ENCODE measurements at places on chromosomes 2 and 18.

GRCh38 chr2:158102446-158102845, 770 bp downstream of the UPP2 start:
- DNase-seq, result no peak

DNA sequence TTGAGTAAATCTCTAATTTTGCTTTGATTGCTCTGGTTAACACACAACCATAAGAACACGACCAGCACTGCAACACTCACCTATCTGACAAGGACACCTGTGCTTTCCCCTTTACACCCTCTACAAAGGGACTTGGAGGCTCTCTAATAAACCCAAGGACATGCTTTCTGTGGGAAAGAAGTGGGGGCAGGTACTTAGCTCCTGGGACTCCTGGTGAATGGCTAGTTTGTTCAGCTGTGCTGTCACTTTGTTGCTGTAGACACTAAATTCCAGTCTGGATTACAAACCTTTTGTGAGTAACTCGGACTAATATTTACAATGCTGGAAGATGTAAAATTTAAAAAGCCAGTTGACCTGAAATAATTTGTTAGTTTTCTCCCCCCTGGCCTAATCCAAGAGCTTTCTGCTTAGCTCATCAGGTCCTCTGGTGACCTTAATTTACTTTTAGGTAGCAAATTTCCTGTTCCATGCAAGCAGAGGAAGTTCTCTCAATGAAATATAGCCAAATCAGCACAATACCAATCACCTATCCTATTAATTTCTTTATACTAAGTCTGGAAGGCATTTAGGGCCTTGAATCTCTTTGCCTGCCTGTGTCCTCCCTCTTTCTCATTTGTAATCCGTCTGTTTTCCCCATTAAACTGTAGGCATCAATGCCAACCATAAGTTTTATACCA, 67.5 kb downstream of the PLCL1 start:
- no peak for DNase-seq

- no peak for DNase-seq
Observed at GRCh38 chr18:35460736-35461161, 37.0 kb downstream of the INO80C start.

GRCh38 chr2:181319286-181319685, 137.9 kb upstream of the ITGA4 start:
- DNase-seq, result no peak

GRCh38 chr2:207437136-207437523, 92.6 kb upstream of the CREB1 start:
- DNase-seq, result no peak

GRCh38 chr2:48723129-48723528, 32.4 kb downstream of the LHCGR start:
- DNase-seq, result no peak

GRCh38 chr2:123077101-123077500, 948.0 kb upstream of the CNTNAP5 start:
- no peak for DNase-seq

DNA sequence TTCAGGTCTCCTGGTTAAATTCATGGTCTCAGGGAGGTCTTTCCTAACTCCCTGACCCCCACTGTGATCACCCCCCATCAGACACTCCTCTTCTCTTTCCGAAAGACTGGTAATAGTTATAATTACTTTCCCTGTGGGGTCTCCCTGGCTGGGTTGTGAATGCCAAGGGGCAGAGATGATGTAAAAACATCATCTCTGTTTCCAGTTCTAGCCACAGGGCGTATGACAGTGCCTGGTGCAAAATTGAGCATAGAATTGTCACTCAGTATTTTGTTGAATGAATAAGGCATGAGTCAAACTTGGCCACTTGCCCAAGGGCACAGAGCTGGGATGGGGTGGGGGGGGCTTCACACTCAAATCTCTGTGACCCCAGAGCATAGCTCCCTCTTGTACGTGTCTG, 65.2 kb downstream of the LTBP1 start:
- peak; percentile 33 for DNase-seq

DNA sequence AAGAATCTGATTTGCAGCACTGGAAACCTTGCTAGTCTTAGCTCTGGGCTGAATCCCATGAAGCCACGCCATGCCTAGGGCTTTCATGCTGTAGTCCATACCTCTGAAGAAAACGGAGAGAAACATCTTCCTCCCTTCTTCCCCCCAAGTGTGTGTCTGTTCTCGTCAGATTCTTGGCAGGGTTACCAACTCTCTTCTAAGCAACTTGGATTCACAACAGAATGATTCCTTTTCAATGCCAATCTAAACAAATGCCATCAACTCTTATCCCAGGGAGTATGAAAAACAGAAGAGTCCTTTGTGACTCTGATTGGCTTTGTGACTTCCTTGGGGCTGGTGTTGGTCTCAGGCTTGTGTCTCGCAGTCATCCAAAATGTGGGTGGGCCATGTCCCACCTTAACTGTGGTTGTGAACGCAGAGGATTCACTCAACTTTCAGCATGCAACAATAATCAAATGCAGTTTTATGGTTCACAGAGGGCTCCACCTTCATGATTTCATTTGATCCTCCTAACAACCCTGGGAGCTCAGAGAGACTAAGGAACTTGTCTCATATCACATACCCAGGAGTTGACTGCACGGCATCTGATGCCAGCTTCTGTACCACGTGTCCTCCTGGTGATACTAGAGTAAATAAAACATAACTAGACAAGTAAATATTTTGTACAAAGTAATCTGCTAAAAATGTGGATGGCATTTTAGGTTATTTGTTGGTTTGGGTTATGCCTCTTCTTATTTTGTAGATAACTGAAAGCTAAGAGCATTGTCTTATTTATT, 186.0 kb upstream of the TNP1 start:
- DNase-seq, result no peak

- no peak for DNase-seq
Observed at GRCh38 chr18:62659698-62660097, 55.6 kb upstream of the PHLPP1 start.

- DNase-seq, result no peak
Observed at GRCh38 chr2:33477473-33478468, 1.3 kb downstream of the RASGRP3 start.

DNA sequence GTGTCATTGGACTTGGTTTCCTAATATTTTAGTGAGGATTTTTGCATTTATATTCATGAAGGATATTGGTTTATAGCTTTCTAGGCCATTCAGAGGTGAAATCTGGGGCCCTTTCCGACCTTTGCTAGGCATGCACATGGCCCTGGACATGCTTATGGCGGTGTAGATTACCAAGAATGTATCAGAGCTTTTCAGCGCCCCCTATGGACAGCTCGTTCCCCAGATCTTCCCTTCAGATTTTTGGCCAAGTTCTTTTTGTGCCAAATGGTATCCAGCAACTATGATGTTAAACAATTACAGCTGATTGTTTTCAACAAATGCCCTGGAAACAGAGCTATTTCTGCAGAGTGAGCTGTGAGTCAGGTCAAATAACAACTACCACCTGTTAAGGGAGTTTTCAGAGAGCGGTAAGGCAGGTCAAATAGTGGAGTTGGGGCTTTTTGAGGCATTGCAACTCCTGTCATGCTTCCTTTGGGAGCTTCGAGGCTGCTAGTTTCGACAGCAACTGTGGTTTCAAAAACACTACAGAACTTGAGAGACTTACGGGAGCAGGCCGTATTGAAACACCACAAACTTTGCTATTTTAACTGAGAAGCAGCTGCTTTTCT, 188.3 kb downstream of the ZNF516 start:
- DNase-seq, result no peak

GRCh38 chr2:86747711-86748639, 27.9 kb downstream of the RMND5A start:
- no peak for DNase-seq

GRCh38 chr2:46335391-46336282, 38.4 kb downstream of the EPAS1 start:
- no peak for DNase-seq

DNA sequence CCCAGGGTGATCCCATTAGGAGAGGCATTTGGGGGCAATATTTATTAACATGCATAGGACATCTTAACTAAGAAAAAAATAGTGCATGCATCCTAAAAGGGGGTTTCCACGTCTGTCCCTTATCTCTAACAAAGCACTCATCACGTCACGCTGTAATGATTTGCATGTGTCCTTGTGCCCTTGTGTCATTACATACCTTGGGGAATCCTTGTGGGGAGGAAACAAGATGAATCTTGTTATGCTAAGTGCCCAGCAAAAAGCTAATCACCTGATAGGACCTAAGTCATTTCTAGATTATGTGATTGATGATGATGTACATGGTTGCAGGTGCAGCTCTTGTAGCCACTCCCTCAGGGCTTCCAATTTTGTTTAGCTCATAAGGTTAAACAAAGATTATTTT, 250.9 kb downstream of the FBXO15 start:
- no peak for DNase-seq

DNA sequence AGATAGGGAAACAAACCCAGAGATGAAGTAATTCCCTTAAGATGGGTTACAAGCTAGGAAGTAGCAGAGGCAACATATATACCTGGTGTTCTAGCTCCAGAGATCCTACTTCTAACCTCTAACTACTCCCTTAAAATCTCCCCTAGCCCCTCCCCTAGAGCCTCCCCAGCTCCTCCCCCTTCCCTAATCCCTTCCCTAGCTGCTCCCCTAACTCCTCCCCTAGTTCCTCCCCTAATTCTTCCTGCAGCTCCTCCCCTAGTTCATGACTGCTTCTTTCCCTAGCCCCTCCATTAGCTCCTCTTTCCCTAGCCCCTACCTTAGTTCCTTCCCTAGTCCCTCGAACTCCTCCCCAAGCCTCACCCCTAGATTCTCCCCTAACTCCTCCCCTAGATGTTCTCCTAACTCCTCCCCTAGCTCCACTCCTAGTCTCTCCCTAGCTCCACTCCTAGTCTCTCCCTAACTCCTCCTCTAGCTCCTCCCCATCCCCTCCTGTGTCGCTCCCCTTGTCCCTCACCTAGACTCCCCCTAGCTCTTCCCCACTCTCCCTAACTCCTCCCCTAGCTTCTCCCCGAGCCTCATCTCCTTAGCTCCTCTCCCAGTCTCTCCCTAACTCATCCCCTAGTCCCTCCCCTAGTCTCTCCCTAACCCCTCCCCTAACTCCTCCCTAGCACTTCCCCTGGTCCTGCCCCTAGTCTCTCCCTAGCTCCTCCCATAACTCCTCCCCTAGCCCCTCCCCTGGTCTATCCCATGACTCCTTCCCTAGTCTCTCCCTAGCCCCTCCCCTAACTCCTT, 108.9 kb downstream of the CD226 start:
- no peak for DNase-seq

GRCh38 chr2:1313240-1313924, 99.9 kb upstream of the TPO start:
- DNase-seq, result no peak

DNA sequence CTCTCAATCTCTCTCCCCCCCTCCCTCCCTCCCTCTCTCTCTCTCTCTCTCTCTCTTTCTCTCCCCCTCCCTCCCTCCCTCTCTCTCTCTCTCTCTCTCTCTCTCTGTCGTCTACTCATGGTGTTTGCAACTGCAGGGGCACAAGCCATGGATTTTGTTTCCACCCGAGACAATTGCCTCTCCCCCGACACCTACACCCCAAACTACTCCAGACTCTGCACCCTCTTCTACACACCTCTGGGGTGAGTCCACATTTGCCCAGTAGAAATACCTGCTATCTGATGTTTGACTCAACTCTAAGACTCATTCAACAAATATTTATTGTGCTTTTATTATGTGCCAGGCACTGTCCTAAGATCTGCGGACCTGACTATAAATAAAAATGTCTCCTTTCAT, 93.7 kb downstream of the TMEM17 start:
- DNase-seq, result no peak

DNA sequence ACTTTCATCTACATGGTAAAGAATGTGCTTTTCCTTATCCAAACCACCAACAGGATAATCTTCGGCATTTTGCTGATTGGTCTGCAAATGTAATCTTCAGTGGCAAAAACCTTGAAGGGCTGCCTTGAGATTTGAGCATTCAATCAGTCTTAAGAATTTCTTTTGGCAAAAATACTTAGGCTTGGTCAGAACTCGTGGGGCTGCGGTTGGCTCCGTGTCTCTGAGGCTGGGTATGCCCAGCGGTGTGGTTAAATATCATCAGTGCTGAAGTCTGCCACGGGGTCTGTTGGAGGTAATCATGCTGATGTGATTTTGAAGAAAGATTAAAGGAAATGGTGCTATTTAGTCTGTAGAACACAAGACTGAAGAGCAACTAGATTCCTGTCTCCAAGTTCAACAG, 262.6 kb downstream of the EN1 start:
- no peak for DNase-seq

DNA sequence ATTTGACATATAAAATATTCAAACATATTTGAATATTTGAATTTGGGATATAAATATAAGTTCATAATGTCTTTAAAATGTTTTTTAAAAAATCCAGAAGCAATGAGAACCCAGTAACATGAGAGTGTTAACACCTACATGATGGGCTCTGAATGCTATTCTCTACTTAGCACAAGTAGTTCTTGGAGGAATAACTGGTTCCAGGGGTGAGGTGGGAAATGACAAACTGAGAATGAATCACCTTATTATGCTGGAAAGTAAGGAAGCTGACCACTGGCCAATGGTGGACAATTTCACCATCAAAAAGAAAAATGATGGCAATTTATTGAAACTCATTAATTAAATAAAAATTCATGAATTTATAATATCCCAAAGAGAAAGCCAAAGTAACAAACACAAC, 79.6 kb upstream of the NABP1 start:
- no peak for DNase-seq

GRCh38 chr2:105130546-105130945, 92.7 kb downstream of the MRPS9 start:
- DNase-seq, result no peak

GRCh38 chr2:203951366-203951902, 14.9 kb downstream of the ICOS start:
- DNase-seq, result no peak

DNA sequence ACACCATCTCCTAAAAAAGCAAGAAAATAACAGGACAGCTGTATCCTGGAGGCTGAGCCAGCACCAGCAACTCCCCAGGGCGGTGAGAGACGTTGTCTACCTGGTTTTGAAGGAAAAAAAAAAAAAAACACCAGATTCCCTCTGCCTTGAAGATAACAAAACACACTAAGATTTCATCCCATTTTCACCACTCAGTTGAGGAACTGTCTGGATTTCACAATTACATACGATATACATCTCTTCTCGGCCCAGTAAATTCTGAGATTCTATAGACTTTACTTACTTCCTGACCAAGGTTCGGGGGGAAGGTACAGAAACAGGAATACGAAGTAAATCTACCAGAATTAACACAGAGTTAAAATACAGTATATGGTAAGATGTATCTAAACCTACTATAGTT, 8.5 kb downstream of the ZNF516 start:
- DNase-seq, result no peak

DNA sequence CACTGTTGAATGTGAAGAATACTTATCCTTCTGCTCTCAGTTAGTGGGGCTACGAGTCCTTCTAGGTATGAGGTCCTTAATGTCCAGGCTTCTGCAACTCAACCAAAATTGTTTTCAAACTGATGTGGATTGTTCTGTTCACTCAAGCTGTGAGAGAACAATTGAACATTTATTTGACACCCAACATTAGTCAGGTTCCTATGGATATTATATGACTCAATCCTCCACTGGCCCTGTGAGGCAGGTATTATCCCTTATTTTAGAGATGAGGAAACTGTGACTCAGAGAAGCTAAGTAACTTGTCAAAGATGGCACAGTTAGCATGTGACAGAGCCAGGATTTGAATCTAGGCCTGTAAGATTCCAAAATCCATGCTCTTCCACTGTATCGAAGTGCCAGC, 1.2 kb upstream of the LYG2 start:
- DNase-seq, result no peak
